ENCODE measurements at places on chromosomes 11 and 22.

GRCh38 chr11:112087212-112087611, 539 bp downstream of the SDHD start:
- no peak for DNase-seq

DNA sequence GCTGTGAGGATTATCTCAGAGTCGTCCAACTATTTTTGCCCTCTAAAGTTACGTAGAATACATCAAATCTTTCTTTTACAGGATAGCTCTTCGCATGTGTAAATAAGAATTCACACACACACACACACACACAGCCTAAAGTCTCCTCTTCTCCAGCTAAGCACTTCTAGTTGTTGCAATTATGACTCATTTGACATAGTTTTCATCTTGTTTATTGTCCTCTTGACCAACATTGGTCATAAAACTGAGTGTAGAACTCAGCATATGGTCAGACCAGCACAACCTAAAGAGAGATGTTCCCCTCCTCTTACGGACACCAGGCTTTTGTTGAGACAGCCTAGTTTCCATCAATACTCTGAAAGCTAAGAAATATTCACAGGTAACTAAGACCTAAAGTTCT, 234.2 kb downstream of the BLID start:
- DNase-seq, result no peak

GRCh38 chr22:20857247-20857643, 1.4 kb downstream of the PI4KA start:
- DNase-seq, result no peak

- no peak for DNase-seq
Observed at GRCh38 chr22:44163536-44163935, 17.2 kb upstream of the PARVG start.

- DNase-seq, result no peak
Observed at GRCh38 chr11:2911785-2912391, 17.3 kb downstream of the PHLDA2 start.

DNA sequence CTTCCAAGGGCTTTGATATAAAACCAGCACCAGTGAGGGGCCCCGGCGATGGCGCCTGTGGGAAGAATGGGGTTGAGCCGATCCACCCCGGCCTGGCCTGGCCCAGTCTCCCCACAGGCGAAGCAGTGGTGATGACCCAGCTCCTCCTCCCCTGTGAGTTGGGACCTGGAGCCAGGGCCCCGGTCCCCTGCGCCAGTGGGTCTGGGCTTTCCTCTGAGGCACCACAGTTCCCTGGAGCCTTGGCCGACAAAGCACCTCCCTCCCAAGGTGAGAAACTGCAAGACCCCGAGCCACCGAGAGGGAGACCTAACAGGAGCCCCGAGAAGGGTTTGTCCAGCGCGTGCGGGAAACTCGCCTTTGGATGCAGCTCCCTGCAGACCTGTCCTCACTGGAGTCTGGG, 942.9 kb downstream of the BRD1 start:
- DNase-seq, result no peak

- no peak for DNase-seq
Observed at GRCh38 chr11:68463714-68464113, 3.2 kb downstream of the PPP6R3 start.

DNA sequence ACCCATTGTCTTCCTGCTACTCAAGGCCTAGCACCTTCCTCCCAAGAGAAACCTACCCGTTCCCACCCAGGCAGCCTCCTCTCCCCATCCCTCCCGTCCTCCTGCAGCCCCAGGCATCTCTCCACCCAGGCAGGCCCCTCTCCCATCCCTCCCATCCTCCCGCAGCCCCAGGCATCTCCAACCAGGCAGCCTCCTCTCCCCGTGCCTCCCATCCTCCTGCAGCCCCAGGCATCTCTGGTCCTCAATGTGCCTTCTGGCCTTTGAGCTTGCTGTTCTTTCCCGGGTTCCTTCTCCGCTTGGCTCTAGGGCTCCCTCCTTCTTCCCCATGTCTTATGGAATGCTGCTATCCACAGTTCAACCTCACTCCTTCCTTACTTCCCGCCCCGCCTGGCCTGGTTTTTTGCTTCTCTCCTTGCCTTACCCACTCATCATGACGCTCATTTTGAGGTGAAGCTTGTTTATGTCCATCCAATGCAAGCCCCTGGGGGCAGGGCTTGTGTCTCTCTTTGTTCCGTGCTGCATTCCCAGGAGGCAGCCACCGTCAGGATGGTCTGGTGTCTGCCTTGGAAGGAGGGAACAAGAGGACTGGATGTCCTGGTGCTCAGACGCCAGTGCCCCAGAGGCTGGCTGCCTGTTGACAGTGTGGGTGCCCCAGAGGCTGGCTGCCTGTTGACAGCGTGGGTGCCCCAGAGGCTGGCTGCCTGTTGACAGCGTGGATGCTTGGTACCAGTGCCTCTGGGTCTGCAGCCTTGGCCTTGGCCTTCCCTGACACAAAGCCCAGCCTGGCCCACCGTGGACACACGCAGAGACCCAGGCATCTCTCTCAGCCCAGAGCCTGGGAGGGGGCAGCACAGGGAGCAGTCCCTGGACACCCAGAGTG, 815.7 kb downstream of the BRD1 start:
- DNase-seq, result no peak

DNA sequence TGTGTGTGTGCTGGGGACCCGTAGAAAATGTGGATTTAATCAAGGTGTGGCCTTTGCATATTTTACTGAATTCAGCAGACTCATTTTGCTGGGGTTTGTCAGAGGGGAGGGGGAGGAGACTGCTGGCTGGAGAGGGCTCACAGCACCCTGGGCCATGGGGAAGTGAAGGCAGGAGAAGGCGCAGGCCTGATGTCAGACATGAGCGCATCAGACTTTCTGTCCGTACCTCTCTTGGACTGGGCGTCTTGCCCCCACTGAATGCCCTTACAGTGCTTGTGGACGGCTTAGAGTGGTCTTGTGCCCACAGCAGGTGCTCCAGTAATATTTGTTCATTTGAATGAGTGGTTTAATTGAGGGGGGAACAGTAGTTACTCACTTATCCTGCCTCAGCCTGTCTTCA, 75.2 kb downstream of the TEAD1 start:
- no peak for DNase-seq

DNA sequence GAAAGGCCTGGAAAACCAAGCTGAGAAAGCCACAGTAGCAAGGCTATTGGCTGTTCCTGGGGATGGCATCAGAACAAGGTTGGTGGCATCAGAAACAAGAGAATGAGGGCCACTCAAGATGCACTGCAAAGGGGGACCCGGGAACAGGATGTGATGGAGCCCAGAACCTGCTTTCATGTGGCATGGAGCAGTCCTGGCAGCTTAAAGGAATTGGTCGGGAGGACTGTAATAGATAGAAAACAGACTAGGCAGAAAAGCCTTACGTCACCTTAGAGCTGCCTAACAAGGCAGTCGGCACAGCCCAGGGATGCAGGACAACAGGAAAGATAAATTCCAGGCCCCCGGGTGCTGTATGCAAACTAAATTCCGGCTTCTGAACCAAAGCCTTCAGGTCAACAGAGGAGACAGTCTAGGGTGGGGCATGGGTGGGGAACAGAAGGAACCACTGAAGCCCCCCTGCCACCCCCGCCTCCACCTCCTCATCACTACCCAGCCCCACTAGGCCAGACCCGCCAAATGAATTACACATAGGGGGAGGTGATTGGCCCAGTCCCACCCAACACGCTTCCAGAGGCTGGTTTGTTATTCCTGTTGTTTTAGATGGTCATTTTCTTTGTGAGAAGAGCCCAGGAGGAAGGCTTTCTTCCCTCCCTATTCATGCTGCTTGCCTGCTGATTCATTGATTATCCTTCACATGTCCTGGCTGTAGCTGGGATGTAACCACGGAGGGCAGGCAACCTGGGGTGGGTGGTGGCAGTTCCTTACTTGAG, 25.7 kb upstream of the LRRC55 start:
- DNase-seq, result no peak

DNA sequence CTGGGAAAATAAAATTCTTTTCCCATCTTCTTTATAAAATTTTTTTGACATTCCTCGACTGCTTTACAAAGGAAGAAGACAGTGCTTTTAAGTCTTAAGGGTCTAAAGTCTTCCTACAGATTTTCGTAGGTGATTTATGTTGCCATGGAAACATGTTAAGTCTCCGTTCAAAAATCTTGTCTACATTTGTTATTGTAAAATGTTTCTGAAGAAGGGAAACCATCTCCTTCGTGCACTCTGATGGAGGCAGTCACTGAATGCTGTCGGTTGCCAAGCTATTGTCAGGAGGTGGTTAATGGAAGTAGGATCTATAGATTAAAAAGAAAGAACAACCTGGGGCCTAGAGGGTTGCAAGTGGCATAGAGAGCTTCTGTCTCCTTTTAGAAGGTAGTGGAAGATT, 52.6 kb downstream of the MAP6 start:
- DNase-seq, result no peak

DNA sequence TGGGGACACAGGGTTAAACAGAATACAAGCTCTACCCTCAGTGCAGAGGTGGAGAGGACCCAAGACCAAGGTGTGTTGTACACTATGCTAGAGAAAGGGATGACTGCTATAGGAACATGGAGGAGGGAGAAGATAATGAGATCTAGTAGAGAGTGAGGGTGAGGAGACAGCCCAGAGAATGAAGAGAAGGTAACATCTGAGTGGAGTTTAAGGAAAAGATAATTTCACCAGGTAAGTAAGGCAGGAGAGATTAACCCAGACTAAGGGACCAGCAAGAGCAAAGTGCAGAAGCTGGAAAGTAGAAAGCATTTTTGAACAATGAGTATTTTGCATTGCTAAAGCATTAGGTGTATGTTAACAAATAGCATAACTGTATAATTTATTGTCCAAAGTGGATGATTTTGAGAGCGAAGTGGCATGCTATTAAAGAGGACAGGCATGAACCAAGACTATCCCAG, 128.8 kb downstream of the RASSF10 start:
- no peak for DNase-seq

DNA sequence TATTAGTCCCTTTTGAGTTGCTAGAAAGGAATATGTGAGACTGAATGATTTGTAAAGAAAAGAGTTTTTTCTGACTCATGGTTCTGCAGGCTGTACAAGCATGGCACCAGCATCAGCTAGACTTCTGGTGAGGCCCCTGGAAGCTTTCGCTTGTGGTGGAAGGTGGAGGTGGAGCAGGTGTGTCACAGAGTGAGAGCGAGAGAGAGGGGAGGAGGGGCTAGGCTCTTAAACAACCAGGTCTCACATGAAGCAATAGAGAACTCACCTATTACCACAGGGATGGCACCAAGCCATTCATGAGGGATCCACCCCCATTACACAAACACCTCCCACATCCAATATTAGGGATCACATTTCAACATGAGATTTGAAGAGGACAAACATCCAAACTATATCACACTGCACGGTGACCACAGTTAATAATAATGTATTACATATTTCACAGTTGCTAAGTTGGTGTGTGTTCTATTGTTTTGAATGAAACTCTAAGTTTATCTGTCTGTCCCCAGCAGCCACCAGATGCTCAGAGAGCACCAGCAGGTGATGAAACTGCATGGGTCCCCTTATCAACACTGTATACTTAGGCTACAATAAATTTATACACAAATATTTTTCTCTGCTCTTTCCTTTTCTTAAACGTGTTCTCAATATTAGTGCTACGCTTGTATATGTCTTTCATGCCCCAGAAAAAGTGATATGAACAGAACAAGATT, 14.1 kb downstream of the ZFP91 start:
- DNase-seq, result no peak

- DNase-seq, result no peak
Observed at GRCh38 chr11:130639369-130639768, 190.9 kb downstream of the ADAMTS15 start.

DNA sequence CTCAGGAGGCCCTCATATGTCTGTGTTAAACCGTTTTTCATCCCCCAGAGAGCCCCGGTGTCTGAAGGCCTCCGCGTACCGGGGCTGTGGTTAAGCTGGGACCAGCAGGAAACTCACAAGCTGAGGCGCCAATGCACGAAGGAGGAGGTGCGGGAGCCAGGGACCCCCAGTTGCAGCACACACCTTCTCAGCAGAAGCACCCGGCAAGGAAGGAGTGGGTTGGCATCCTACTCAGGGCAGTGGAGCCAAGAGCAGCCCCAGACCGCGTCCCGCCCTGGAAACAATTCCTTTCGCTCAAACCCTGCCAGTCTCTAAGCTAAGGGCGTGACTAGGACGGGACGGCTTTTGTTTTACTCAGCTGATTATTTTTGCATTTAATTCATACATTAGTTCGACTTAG, 726.9 kb downstream of the BRD1 start:
- DNase-seq, result no peak

GRCh38 chr11:3642071-3642951, 519 bp upstream of the ART5 start:
- DNase-seq, result peak; percentile 5

DNA sequence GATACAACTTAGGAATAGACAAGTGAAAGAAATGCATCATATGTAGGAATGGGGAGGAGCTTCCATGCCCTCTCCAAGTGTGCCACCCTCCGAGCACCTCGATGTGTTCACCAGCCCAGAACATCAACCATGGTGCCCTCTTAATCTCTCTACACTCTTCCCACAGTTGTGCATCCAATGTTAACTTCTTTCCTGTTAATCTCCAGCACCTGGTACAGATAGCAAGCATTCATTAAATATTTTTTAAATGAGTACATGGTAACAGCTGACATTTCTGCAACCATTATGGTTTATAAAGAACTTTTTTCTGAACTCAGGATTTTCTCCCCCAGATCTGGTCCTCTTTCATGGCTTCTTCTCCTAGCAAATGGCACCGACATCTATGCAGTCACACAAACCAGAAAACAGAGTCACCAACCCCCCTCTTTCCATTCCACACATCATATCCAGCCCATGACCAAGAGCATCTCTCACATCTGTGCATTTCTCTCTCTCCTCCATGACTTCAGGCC, 118.1 kb upstream of the CLPB start:
- DNase-seq, result no peak

- no peak for DNase-seq
Observed at GRCh38 chr11:117823294-117823945, 1.1 kb downstream of the FXYD2 start.

GRCh38 chr11:123197711-123198110, 2.7 kb upstream of the CLMP start:
- no peak for DNase-seq

- DNase-seq, result no peak
Observed at GRCh38 chr22:47123827-47124442, 361.5 kb downstream of the TBC1D22A start.

GRCh38 chr11:76577921-76578653, 92.5 kb downstream of the LRRC32 start:
- no peak for DNase-seq

- no peak for DNase-seq
Observed at GRCh38 chr11:92855607-92856405, 113.6 kb upstream of the MTNR1B start.

DNA sequence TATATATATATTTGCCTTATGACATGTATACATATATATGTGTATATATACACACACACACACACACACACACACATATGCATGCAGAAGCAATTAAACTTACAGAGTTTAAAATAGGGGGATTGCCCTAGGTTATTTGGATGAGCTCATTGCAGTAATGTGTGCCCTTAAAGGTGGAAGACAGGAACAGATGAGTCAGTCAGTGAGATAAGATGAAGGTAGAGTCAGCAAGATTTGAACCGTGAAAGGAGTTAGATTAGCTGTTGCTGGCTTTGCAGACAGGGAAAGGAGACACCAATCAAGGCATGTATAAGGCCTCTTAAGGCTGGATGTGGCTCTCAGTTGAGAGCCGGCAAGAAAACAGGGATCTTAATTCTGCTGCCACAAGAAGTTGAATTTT, 902.4 kb upstream of the RAG2 start:
- DNase-seq, result no peak
